ENCODE measurements at places on chromosomes 16 and 17.

DNA sequence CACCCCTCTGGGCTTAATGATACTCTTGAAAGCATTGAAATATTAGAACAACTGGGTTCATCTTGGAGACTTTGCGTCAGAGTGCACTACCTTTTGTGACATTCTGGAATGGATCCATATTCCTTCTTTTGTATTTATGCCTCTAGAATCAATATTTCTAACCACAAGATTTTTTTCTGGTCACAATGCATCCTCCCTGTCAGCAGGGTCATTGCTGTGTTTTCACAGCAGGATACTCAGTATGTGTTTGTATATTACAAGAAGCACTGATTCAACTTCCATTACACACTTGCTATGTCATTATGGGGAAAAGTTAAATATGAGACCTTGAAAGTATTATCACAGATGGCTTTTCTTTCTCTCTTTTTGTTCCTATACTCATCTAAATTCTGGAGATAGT is 370.0 kb downstream of the HS3ST3B1 start:
- no peak for DNase-seq

DNA sequence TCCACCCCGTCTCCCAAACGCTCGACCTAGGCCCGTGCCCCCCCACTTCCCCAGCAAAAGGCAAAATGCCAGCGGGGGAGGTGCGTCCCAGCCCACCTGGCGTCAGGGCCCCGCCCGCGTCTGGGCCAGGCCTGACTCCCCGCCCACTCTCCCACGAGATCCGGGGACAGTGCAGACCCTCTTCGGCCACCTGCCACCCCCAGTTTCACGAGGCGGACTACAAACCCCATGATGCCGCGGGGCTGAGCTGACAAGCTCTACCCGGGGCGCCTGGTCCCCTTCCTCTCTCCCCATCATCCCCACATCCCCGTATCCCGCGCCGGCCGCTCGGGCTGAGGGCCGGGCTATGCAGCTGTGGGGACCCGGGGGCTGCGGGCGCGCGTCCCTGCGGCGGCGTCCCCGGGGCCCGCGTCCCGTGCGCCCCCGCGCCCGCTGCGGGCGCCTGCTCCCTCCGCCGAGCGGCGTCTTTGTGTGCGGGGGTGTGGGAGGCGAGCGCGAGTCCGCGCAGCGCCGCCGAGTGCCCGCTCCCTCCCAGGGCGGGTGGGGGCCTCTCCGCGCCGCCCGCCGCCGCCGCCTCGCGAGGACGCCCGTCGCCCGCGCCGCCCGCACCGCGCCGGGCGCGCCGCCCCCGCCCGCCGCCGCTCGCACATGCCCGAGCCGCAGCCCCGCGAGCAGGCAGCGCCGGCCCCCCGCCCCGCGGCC is at the start of gene ANKRD13B:
Gene ANKRD13B (plus strand): TSS at position 283 of the 702 bp plus-strand sequence. CDS start 490 bp downstream, outside the sequence.
- DNase-seq = no peak

DNA sequence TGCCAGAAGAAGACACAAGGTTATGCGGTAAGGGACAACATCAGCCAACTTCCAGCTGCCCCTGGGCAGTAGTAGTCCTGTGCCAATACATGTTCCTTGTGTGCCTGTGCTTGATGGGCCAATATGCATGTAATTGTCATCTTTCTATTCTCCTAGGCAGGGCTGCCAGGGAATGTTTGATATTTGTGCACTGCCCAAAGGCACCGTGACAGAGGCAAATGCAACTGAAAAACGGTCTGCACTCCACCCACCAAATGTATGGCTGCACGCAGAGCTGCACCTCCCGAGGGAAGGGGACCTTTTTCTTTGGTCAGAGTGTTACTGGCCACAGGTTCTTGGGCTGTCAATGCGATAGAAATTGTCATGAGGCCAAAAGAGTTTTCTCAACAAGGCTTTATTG is 207.1 kb downstream of the LGALS9B start:
- no peak for DNase-seq

GRCh38 chr17:45782889-45783592 is 1.1 kb upstream of the CRHR1 start:
- DNase-seq = no peak

DNA sequence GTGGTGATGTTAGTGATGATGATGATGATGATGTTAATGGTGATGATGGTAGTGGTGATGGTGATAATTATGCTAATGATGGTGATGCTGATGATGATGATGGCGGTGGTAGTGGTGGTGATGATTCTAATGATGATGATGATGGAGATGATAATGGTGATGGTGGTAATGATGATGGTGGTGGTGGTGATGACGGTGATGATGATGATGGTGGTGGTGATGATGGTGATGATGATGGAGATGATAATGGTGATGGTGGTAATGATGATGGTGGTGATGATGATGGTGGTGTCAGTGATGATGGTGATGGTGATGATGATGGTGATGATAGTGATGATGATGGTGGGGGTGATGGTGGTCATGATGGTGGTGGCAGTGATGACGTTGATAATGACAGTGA is 132.5 kb downstream of the DNAH9 start:
- DNase-seq = no peak

GRCh38 chr17:60971515-60972369 is 294.1 kb downstream of the BCAS3 start:
- DNase-seq = no peak

- no peak for DNase-seq
These were observed 7.9 kb upstream of the SCNN1G start for GRCh38 chr16:23174622-23175021.

DNA sequence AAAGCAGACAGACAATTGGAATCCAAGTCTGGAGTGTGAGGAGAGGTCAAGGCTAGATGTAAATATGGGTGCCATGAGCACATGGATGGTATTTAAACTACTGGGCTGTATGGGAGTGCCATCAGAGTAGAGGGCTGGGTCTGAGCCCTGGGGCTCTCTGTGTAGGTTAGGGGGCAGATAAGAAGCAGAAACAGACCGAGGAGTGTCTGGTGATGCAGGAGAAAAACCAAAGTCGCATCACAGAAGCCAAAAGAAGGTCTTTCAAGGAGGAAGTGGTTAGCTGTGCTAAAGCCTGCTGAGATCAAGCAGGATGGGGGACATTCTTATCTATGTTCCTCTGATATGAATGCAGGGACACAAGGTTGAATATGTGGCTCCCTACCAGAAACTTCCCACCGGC is 1.9 kb downstream of the TSEN54 start:
- DNase-seq = no peak

DNA sequence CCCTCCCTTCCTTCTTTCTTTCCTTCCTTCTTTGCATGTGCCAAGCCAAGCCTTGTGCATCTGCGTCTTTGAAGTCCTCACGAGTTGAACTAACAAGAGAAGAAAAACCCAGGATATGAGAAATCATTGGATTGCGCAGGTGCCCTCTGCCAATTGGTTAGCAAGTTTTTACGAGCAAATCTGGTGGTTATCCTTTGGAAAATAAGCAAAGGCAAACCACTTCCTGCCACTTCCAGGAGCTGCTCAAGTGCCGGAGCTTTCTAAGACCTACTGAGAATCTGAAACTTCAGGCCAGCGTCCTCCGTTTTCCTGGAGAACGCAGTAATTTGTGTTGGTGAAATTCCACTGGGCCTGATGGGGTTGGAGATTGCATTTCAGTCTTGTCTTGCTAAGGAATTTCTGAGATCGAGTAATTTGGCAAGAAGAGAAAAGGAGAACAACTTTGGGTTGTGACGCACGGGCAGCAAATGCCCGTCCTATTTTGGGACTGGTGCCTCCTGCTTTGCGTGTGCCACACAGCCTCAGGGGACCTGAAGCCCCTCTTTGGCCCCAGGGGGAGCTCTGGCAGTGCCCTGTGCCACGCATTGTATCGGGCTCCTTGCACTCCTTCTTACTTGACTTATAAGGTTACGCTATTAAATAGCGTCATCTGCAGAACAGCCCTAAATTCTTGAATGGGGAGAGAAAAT is 56.4 kb downstream of the CMIP start:
- no peak for DNase-seq

- no peak for DNase-seq
These were observed 3.2 kb downstream of the TMEM208 start for GRCh38 chr16:67229906-67230808.

DNA sequence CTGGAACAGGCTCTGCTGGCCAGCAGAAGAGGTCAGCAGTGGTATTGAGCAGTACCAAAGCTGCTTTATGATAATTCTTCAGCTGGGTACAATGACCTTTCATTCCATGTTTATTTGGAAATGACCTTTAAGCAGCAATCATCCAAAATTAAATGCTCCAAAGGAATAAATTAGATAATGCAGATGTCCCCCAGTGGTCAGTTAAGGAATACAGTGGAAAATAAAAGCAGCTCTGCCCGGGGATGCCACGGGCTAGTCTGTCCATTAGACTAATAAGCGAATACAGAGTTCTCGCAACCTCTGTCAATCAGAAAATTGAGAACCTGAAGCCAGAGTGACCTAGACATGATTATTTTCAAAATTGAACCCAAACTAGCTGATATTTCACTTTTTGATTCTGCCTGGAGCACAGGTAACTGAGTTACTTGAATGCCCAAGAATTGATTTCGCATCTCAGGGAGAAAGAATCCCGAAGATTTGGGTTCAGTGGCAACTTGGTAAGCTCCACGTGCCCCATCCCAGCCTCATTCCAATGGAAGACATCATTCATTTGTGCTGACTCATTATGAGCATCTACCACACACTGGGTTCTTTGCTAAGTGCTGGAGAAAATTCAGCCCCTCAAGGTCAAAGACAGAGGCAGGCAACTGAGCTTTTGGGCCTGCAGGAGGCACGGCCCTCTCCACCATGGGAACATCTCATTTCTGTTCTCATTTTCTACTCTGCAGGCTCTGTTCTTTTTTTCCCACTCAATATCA is 34.4 kb upstream of the SLC39A11 start:
- no peak for DNase-seq

- no peak for DNase-seq
These were observed 15.3 kb downstream of the KIF18B start for GRCh38 chr17:44932096-44932786.

DNA sequence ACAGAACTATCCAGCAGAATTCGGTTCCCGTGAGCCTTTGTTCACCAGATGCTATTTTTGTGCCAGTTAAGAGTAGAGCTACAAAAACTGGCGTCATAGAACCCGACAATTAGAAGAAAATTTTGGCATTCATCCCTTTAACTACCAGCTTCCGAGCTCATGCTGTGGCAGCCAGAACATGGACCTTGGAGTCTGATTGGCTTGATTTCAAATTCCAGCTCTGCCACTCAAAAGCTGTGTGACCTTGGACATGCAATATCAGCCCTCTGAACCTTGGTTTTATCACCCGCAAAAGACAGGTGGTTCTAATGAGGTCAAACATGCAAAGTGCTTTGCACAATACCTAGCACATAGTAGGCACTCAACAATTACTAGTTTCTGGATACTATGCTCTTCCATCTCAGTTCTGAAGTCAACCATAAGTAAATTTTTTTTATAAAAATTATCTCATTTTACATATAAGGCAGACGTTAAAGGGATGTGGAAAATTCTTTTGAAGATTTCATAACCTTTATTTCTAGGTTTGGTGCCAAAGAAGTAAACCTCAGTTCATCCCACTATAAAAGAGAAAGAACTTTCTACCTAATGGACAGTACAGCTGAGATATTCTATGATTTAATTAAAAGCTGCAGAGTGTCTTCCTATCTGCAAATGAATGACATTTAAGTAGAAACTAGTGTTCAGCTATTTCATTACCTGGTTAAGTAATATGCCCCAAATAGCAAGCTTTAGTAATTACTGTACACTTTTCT is 331.5 kb downstream of the HAPSTR1 start:
- no peak for DNase-seq

DNA sequence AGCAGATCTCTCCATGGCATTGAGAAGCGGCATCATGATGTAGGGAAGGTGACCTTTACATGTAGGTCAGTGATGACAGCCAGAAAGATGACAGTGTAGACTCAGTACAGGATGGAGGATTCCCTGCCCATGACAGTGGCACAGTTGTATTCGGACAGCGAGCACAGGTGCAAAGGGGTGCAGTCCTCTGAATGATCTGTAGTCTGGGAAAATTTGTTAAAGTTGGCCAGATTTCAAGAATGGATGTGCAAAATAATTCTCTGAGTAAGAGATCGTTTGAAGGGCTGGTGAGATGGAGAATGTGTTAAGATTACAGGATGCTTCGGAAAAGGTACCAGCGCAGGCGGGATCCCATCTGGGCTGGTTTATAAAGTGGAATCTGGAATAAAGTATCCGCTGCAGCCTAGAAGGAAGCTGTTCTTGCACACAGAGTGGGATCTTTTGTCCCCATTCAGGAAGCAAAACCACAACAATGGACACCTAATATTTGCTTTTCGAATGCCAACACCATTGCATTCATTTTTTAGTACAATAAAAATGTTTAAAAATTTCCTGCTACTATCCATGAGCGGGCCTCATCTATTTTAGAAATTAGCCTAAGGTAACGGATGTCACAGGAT is 101.2 kb downstream of the RPTOR start:
- DNase-seq = no peak

- no peak for DNase-seq
These were observed 28.7 kb upstream of the DNAI2 start for GRCh38 chr17:74245145-74245831.

- DNase-seq = no peak
These were observed 232.2 kb upstream of the HS3ST3A1 start for GRCh38 chr17:13833921-13834320.

GRCh38 chr16:58422809-58423208 is 30.5 kb downstream of the GINS3 start:
- no peak for DNase-seq

GRCh38 chr17:31427684-31428083 is 36.2 kb downstream of the RAB11FIP4 start:
- no peak for DNase-seq

DNA sequence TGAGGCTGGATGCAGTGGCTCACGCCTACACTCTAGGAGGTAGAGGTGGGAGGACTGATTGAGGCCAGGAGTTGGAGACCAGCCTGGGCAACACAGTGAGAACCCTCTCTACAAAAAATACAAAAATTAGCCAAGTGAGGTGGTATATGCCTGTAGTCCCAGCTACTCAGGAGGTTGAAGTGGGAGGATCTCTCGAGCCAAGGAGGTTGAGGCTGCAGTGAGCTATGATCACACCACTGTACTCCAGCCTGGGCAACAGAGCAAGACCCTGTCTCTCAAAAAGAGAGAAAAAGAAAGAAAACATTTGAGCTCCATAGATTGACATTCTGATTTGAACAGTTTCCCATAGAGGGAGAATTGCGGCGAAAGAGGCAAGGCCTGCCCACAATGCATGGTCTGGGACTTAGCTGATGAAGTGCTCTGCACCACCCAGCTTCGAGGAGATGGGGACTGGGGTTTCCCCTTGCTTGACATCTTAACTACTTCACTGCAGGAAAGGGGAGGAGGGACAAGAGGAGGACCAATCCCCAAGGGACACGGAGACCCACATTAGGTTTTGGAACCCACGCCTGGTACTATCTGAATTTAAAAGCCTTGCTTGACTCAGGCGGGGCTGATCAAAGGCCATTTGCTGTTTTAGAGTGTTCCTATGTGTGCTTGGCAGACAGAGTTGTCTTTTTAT is 21.7 kb downstream of the MSI2 start:
- DNase-seq = no peak

- no peak for DNase-seq
These were observed 314.0 kb upstream of the KCNJ16 start for GRCh38 chr17:69761011-69761410.

All from GM12892 (cell line).